ENCODE measurements at places on chromosomes 2 and 18.

DNA sequence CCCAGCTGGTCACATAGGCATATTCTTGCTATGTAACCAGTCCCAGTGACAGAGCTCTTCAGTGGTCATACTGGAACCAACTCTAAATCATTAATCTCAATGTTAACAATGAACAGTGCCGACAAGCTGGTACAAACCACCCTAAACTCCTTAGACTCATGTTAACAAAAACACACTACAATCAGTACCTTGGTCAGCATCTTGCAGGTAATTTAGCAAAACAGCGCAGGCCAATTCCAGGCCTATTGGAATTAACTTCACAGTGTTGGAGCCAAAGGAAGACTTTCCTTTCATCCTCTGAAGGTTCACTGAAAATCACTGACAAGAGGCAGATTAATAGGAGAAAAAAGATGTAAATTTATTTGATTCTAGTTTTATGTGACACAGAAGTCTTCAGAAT, 396.4 kb downstream of the PIK3C3 start:
- no peak for DNase-seq

- no peak for DNase-seq
These were observed 43.0 kb downstream of the FBXO48 start for GRCh38 chr2:68423966-68424650.

GRCh38 chr18:67864677-67865340, 348.3 kb upstream of the DSEL start:
- no peak for DNase-seq

DNA sequence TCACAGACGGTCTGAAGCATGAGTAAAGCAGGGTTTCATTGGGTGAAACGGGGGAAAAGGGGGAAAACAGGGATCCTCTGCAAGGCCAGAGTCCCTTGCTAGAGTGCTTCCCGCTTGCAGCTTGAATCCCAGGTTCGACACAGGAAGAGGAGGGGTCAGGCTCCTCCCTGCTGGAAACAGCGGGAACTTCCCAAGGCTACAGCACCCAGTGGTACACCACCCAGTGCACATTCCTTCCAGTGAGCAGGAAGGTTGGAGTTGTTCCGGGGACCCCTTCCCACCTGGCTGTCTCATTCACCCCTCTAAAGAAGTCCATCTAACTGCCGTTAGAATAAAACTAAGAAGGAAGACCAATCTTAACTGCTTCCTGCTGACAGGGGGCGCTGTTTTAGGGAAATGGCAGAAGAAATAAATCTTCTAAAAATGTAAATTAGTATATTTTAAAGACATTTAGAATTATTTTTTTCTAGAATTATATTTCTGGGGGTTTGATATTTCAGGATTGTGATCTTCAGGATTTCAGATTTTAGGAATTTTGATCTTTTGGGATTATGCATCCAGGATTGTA, 230.9 kb downstream of the RBM43 start:
- no peak for DNase-seq

- DNase-seq: no peak
These were observed 12.3 kb downstream of the EN1 start for GRCh38 chr2:118834901-118835745.

DNA sequence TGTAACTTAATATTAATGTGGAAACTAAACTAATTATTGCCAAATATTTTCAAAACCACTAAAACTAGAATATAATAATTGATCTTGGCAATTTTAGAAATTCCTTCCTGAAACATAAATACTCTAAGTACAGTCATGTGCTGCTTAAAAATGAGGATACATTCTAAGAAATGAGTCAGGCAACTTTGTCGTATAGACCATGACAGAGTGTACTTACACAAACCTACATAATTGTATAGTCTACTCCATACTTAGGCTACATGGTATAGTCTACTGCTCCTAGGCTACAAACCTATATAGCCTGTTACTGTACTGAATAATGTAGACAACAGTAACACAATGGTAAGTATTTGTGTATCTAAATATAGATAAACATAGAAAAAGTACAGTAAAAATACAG, 27.6 kb downstream of the FEZ2 start:
- no peak for DNase-seq

DNA sequence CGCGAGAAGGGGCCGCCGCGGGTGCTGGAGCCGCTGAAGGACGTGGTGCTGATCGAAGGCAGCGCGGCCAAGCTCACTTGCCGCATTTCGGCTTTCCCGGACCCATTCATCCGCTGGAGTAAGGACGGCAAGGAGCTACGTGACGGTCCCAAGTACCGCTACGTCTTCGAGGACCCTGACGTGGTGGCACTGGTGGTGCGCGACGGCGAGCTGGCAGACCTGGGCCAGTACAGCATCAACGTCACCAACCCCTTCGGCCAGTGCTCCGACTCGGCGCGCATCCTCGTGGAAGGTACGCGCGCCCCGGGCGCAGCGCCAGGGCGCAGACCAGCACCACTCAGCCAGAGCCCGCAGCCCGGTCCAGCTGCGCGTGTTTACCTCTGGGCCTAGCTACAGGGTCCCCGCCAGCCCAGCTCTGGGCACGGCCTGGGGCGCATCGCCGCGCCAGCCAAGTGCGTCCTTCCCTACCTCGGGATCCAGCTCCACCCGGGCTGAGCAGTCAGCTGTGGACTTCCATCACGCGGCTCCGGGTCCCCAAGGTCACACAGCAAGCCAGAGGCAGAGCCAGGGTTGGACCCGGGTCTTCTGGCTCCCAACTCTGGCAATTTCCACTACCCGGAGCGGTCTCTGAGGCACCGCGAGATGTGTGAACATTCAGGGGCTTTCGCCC, 1.7 kb upstream of the GMPPA start:
- DNase-seq: no peak

DNA sequence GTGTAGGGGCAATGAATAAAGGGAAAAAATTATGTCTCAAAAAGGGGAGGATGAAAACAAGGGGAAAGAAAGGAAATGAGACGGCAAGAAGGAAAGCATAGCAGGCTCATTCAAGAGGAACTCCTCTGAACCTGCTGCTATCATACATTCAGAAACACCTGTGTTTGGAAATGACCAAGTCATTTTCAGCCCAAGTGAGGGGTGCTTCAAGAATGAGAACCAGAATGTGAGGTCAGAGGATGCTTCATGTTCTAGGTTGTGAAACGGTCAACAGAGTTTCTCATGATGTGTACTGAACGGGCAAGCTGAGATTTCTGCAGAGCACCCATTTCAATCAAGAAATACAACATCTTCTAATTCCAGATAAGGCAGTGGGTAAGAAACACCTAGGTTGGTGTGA, 1367.2 kb upstream of the CELF4 start:
- DNase-seq: no peak

DNA sequence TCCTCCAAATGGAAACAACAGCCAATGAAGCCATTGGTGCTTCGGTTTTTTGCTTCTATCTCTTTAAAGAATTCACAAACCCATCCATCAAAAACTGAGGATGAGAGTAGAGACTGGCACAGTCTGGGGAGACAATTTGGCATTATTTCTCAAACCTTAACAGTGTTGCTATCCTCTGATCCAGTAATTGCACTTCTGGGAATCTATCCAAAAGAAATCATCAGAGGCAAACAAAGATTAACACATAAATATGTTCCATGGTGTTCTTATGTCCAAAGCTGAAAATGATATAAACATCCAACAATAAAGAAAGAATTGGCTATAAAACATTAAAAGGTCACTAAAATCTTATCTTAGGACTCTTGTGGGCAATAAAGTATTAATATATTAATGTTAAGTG, 35.1 kb downstream of the REEP1 start:
- DNase-seq: no peak

GRCh38 chr18:13232971-13233786, 14.6 kb downstream of the LDLRAD4 start:
- no peak for DNase-seq
